GM23248 (cell line): ENCODE measurements at places on chromosomes 6 and 20. TPM values are rescaled to one million over a fixed set of nuclear protein-coding genes. Genes with fewer than 3 reads are reported as not detected.

GRCh38 chr6:35663447-35664235, 25.1 kb downstream of the FKBP5 start:
- peak; percentile 86 for DNase-seq
- H3K4me3 ChIP-seq = peak overlapping the region; percentile 43
- H3K36me3 ChIP-seq = no peaks in the 10 kb centered on the region
- H3K4me1 ChIP-seq = peaks cover 31% of the 10 kb centered on the region
- H3K27ac ChIP-seq = peak overlapping the region; percentile 55

- no peak for DNase-seq
- H3K4me1 ChIP-seq = peaks cover 13% of the 10 kb centered on the region
- no peaks in the 10 kb centered on the region for H3K27me3 ChIP-seq
- H3K4me3 ChIP-seq = no peak overlapping the region
- no peak overlapping the region for H3K27ac ChIP-seq
These were observed 46.3 kb upstream of the NCOA3 start for GRCh38 chr20:47455133-47456040.

DNA sequence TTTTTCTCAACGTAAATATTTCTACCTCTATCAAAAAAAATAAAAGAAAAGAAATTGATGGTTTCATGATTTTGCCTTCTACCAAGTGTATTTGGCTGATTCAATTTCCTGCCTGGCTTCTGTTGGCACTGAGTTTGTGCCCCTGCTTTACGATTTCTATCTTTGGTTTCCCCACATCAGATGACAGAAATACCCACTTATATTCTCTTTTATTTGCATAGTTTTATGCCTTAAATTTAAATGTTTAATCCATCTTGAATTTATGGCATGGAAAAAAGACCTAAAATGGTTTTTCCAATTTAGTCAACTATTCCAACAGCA, 34.3 kb downstream of the RNF24 start:
- no peaks in the 10 kb centered on the region for H3K36me3 ChIP-seq
- peaks cover 18% of the 10 kb centered on the region for H3K4me1 ChIP-seq
- peak overlapping the region; percentile 97 for H3K27ac ChIP-seq
- no peak for DNase-seq
- H3K27me3 ChIP-seq = no peaks in the 10 kb centered on the region
- peak overlapping the region; percentile 75 for H3K4me3 ChIP-seq

GRCh38 chr20:1396264-1396663, 3.4 kb upstream of the FKBP1A start:
- H3K4me1 ChIP-seq = peaks cover 26% of the 10 kb centered on the region
- H3K4me3 ChIP-seq = no peak overlapping the region
- H3K36me3 ChIP-seq = no peaks in the 10 kb centered on the region
- DNase-seq = no peak
- no peak overlapping the region for H3K27ac ChIP-seq

- H3K36me3 ChIP-seq = no peaks in the 10 kb centered on the region
- H3K27me3 ChIP-seq = no peaks in the 10 kb centered on the region
- DNase-seq = no peak
- H3K4me1 ChIP-seq = no peaks in the 10 kb centered on the region
- no peak overlapping the region for H3K4me3 ChIP-seq
These were observed 411.1 kb upstream of the HTR1E start for GRCh38 chr6:86526238-86526637.

- peaks cover 31% of the 10 kb centered on the region for H3K4me1 ChIP-seq
- DNase-seq = no peak
- H3K27me3 ChIP-seq = no peaks in the 10 kb centered on the region
- H3K27ac ChIP-seq = no peak overlapping the region
These were observed 197.9 kb downstream of the MAFB start for GRCh38 chr20:40491009-40491590.

DNA sequence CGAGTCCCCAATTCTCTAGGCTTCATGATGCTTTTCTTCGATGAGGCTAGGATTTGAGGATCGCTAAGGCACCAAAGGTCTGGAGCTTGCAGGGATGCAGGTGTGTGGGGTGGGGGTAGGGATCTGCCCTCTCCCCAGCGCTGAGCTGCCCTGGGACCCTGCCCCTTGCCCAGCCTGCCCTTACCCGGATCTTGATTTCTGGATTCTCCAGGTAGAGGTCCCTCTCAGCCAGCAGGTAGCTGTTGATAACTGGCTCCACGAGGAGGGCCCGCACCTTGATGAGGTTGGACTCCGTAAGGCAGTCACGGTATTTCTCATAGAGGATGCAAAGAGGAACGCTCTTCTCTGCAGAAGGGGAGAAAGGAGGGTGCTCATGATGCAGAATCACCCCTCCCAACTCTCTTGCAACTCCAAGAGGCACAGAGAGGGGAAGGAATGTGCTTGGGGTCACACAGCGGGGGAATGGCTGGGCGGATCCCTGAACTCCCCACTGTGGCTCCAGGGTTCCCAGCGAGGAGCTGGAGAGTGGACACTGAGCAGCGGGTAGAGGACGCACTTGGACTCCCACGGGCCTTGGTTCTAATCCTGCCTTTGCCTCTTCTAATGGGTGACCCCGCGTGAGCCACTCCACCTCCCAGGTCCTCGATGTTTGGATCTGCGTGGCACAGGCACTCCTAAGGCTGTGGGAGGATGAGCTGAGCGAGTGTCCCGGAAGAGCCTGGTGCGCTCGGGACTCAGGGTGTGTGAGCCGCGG, 32.7 kb downstream of the TGM2 start:
- peaks cover 18% of the 10 kb centered on the region for H3K4me1 ChIP-seq
- no peak overlapping the region for H3K4me3 ChIP-seq
- DNase-seq = no peak
- no peak overlapping the region for H3K27ac ChIP-seq

DNA sequence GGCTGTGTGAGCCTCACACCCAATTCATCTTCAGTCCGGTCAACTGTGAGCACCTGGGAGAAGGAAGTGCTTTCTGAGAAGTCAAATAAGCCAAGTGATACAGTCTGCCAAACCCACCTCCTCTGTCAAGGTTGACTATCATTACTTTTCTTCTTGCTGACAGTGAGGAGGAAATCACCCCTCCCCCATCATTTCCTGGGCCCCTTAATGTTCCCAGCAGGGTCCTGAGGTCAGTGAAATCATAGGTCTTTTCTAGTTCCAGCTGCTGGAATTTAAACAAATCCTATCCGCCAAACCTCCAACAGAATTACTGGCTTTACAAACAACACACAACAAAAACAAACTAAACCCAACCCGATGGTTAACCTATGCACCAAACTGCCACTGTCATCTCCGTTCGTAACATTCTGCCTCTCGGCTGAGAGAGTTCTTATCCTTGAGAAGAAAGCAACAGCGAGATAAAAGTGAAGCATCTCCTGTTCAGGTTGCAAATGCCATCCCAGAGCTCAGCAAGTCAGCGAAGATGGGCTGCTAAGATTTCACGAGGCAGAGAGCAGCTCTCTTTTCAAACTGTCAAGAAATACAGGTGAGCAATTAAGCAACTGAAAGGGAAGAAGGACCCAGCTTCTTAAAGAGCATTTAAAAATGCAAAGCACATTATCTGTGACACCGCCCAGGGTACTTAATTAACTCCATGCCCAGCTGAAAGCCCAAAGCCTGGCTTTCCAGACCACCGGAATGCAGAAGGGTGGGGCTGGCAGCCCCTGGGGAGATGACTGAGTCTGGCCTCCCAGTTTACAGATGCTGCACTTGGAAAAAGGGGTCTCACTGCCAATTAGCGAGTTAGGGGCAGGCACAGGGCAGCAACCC, 24.7 kb downstream of the GFOD1 start:
- H3K4me3 ChIP-seq = no peak overlapping the region
- DNase-seq = peak; percentile 50
- peaks cover 21% of the 10 kb centered on the region for H3K4me1 ChIP-seq
- H3K36me3 ChIP-seq = no peaks in the 10 kb centered on the region
- H3K27me3 ChIP-seq = no peaks in the 10 kb centered on the region
- H3K27ac ChIP-seq = no peak overlapping the region

- no peak overlapping the region for H3K4me3 ChIP-seq
- no peaks in the 10 kb centered on the region for H3K36me3 ChIP-seq
- no peaks in the 10 kb centered on the region for H3K4me1 ChIP-seq
- no peak for DNase-seq
- no peak overlapping the region for H3K27ac ChIP-seq
- no peaks in the 10 kb centered on the region for H3K27me3 ChIP-seq
These were observed 78.9 kb downstream of the SLC35F1 start for GRCh38 chr6:117985916-117986315.

DNA sequence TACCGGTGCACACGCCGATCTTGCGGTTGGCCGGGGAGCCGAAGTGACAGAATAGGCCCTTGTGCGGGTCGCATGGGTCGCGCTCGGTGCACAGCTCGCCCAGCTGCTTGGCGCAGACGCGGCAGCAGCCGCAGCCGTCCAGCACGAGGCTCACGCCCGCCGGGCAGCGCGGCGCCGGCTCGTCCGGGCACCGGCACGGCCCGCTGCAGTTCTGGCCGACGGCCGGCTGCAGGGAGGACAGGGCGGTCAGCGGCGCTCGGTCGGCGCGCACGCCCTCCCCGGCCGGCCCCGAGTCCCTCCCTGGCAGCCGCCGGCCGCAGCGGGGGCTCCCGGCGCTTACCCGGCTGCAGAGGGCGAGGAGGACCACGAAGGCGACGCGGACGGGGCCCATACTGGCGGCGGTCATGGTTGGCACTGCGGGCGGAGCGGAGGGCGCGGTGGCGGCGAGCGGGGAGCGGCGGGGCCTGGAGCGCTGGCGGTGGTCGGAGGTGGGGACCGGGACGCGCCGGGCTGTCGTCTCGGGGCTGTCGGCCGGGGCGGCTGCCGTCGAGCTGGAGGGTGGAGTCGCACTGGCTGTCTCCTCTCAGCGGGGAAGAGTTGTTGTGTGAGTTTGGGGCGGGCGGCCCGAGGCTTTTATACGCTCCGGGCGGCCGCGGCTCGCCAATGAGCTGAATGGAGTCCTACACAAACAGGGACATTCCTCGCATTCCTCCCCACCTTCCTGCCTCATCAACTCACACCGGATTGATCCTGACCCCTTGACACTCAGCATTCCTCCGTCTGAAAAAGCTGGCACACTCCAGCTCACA, at the start of gene CCN2:
Gene CCN2, minus strand, starts transcription at position 606 of the 809 bp plus-strand sequence. Its CDS starts 200 bp downstream, at position 406.
- H3K27me3 ChIP-seq = no peaks in the 10 kb centered on the region
- H3K27ac ChIP-seq = peak within 1 kb of the TSS; percentile 91
- H3K4me3 ChIP-seq = peak within 1 kb of the TSS; percentile 85
- peaks cover 24% of the 10 kb centered on the region for H3K36me3 ChIP-seq
- peak; percentile 94 for DNase-seq

- no peaks in the 10 kb centered on the region for H3K36me3 ChIP-seq
- H3K27me3 ChIP-seq = no peaks in the 10 kb centered on the region
- DNase-seq = peak; percentile 7
- no peaks in the 10 kb centered on the region for H3K4me1 ChIP-seq
These were observed 57.2 kb downstream of the GINS1 start for GRCh38 chr20:25464501-25465242.

DNA sequence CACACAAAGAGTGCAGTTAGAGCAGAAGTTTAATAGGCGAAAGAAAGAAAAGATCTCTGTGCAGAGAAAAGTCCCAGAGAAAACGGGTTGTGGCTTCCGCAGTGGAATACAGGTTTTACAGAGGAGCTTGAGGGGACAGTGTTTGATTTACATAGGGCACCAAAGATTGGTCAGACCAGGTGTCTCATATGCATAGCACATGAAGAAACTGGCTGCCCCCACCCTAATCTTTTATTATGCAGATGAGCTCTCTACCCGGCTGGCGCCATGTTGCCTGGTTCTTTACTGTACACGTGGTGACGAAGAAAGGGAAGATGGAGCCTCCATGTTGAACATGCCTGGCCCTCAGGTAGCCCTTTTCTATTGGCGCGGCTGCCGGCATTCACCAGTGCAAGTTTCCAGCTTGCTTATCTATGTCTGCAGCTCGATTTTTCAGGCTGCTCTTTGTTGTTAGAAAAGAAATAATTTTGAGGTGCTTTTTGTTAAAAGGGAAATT, 47.4 kb downstream of the SLC35B3 start:
- no peaks in the 10 kb centered on the region for H3K4me1 ChIP-seq
- no peaks in the 10 kb centered on the region for H3K27me3 ChIP-seq
- no peak overlapping the region for H3K27ac ChIP-seq
- H3K4me3 ChIP-seq = no peak overlapping the region
- no peak for DNase-seq
- no peaks in the 10 kb centered on the region for H3K36me3 ChIP-seq

- H3K4me1 ChIP-seq = no peaks in the 10 kb centered on the region
- no peak overlapping the region for H3K4me3 ChIP-seq
- no peak overlapping the region for H3K27ac ChIP-seq
- H3K27me3 ChIP-seq = no peaks in the 10 kb centered on the region
- H3K36me3 ChIP-seq = no peaks in the 10 kb centered on the region
- no peak for DNase-seq
These were observed 20.2 kb downstream of the DDO start for GRCh38 chr6:110395221-110395620.

Gene KCNK16
- polyA plus RNA-seq = not detected in 2 replicates

Gene B3GALT4
- polyA plus RNA-seq = 2.4 and 2.7 TPM in 2 replicates

Gene SYNDIG1
- polyA plus RNA-seq = 0.91 and 1.6 TPM in 2 replicates

Gene CLDN20
- polyA plus RNA-seq = not detected in 2 replicates

Gene MEP1A
- not detected in 2 replicates for polyA plus RNA-seq

Gene PRL
- 0.65 and 1.2 TPM in 2 replicates for polyA plus RNA-seq

Gene LY6G5B
- 3.9 and 5.9 TPM in 2 replicates for polyA plus RNA-seq

Gene HTR1B
- polyA plus RNA-seq = not detected in 2 replicates
